Spleen (tissue), 13 donors: ENCODE measurements at places on chromosomes 11 and 22. TPM values are rescaled to one million over a fixed set of nuclear protein-coding genes. Genes with fewer than 3 reads are reported as not detected.

DNA sequence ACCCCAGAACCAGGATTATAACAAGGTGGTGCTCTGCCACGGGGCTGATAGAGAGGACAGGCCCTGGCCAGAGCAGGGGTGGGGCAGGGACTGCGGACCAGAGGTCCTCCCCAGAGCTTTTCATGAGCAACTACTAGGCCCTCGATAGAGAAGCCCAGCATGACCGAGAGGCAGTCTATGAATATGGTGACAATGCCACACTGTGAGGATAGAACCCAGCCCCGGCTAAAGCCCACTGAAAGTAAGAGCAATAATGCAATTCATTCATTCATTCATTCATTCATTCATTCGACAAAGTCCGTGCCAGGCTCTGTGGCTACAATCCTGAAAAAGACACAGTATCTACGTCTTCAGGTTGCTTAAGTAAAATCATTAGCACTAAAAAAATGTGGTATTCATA, 35.6 kb upstream of the CD5 start:
- DNase-seq = no peak

GRCh38 chr22:17980638-17981051, 43.7 kb downstream of the MICAL3 start:
- peak; percentile 88 for DNase-seq

GRCh38 chr22:42317691-42318547, 47.5 kb upstream of the TCF20 start:
- DNase-seq = no peak

DNA sequence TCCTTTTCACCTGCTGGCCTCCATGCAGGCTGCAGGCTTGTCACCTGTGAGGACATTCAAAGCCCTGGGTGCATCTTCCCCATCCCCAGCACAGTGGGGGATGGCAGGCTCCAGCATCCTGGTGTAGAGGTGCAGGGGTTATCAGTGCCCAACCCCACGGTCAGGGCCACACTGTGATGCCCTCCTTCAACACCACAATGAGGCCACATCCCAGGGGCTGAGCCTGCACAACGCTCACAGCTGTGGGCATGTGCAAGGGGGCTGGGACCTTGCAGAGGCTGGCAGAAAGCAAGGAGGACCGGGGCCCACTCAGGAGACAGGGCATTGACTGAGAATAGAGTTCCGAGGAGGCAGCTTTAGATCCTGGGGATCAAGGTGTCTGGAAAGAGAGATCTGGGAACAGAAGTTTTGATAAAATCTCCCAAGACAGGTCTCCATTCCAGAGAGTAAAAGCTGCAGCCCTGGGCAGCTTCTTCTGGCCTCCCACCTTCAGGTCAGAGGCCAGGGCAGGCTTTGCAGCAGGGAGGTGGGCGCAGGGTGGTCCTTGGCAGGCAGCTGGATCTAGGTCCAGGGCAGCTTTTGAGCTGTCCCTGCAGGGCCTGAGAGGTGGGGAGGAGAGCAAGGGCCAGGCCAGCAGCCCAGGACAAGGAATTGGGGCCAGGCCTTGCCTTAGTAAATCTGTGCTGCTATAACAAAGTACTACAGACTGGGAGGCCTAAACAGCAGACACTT, 250.8 kb upstream of the B3GAT1 start:
- DNase-seq = no peak

DNA sequence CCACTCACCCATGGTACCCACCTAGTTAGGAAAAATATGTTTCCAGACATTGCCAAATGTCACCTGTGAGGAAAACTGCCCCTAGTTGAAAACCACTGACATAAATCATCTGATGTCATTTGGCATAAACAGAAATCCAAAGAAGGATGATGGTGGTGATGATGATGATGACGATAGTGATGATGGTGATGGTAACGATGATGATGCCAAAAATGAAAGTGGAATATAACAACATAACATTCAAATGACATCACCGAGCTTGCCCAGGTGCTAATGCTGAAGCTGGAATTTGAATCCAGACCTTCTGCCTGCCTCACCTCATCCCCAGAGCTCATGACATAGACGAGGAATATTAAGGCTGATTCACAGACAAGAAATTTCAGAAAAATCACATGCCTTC, 92.3 kb upstream of the ASPHD2 start:
- DNase-seq = no peak

DNA sequence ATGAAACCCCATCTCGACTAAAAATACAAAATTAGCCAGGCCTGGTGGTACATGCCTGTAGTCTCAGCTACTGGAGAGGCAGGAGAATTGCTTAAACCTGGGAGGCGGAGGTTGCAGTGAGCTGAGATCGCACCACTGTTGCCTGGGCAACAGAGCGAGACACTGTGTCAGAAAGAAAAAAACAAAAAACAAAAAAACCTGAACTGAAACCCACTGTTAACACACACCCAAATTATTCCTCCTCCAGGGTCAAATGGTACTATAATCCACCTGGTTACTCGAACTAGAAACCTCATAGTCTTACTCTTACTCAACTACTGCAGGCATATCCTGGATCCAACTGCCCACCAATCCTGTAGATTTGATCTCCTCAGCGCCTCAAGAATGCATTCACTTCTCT, 35.5 kb downstream of the USP28 start:
- peak; percentile 78 for DNase-seq

DNA sequence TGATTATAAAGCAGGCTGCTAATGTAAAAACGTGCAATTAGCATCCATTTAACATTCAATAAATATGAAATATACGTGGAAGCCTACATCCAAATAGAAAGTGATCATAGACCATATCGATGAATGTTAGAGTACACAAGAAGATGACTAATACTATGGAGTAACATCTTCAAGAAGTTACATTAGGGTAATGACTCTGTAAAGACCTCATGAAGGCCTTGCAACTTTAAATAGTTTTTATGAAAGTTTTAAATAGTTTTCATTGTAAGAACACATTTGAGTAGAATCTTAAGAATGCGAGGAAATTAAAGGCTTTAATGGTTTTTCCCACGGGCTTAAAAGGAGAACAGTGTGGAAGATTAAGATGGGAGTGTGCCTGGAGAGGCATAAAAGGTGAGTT, 1.4 kb downstream of the TRIM34 start:
- no peak for DNase-seq

DNA sequence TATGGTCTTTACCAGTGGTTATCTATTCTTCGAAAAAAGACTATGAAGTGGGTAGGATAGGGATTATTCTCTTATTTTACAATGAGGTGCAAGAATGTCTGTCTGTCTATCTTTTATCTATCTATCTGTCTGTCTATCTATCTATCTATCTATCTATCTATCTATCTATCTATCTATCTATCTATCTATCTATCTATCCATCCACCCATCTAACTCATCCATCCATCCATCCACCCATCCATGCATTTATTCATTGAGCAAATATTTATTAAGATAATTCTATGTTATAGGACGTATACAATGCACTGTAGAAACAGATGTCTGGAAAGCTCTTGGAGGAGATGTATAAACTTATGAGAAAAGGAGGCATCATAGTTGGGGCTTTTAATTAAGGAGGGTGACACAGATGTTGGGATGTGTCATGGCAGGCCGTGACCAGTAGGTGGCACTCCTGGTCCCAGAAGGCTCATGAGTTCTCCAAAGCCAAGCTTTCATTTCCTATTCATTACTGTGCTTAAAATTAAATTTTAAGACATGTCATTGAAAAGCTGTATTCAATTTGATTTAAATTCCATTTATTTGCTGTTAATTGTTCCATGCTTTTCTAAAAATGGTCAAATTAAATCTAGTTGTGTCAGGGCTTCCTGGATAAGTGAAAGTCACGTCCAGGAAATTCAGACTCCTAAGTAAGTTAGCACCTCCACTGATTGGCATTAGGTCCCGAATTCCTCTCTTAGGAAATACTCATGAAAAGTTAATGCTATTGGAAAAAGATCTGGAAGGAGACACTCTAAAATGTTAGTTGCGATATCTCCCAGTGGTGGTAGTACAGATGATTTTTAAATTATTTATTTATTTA, 19.0 kb upstream of the E2F8 start:
- DNase-seq = peak; percentile 88

- no peak for DNase-seq
Observed at GRCh38 chr11:4527926-4528325, 17.1 kb upstream of the OR52M1 start.

DNA sequence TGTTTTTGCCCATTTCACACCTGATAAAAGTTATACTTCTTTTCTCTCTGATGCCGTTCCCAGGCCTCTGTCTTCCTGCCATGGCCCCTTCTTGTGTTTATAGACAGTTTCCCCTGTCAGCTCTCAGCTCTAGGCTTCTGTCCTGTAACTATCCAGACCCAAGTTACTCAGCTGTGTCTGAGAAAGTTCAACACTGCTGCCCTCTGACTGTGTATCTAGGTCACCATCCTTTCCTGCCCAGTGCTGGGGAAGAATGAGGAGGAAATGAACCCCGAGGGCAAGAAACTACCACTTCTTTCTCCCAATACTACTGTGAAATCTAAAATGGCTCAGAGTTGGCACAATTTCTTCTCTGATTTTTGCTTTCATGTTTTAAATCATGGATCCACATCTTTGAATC, 29.6 kb downstream of the SNX19 start:
- DNase-seq = no peak

- DNase-seq = no peak
Observed at GRCh38 chr11:59380263-59381059, 21.8 kb downstream of the OR5AN1 start.

DNA sequence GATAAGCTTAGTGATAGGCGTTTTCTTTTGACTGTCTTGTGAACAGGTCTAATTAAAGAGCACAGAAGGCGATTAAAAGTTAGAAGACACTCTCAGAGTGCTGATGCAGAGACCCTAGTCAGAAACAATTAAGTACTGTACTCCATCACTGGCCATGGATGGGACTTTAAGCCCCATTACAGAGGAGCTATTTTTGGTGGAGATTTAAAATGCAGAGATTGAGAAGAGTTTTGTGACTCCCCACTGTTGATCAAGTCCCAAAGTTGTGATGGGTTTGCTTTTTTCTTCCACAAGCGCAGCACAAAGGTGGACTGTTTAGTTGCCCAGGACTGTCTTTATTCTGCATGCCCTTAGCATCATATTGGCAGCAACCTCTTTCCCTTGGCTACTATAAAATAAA, 978 bp downstream of the LUZP2 start:
- DNase-seq = no peak

GRCh38 chr11:18332302-18332701, 9.9 kb downstream of the GTF2H1 start:
- no peak for DNase-seq

DNA sequence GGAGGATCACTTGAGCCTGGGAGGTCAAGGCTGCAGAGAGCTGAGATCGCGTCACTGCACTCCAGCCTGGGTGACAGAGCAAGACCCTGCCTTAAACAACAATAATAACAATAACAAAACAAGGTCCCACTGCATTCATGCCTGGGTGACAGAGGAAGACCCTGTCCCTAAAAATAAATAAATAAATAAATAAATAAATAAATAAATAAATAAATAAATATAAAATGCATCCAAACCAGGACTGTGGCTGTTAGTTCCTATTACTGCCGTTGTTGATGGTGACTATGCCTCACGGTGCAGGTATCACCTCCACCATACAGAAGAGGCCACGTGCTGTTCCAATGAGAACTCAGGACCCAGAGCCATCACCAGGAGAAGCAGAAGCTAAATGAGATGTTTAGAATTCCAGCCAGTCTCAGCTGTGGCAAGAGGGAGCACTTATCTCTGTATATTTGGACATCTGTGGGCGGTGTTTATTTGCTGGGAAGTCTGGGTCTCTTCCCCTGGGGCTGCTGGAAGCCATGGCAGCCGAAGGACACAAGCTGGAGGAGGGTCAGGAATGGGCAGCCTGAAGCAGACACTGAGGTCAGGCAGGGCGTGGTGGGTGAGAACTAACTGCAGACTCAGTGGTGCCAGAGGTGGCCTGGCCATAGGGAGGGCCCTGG, 21.6 kb downstream of the C11orf86 start:
- no peak for DNase-seq

DNA sequence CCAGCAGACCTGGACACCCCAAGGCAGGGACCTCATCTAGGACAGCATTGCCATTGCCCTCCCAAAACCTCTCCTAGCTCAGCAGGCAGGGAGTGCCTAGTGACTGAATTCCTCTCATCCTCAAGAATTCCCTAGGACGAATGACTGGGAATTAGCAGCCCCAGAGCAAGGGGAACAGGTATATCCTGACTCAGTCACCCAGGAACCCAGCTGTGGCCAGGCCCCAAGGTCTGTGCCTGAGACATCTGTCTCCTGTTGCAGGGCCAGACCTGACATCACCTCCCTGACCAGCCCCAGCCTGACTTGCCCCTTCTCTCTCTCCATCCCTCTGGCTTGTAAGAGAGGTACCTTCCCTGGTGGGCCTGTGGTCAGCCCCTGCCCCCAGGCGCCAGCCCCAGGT, 39.0 kb upstream of the SUSD2 start:
- no peak for DNase-seq

DNA sequence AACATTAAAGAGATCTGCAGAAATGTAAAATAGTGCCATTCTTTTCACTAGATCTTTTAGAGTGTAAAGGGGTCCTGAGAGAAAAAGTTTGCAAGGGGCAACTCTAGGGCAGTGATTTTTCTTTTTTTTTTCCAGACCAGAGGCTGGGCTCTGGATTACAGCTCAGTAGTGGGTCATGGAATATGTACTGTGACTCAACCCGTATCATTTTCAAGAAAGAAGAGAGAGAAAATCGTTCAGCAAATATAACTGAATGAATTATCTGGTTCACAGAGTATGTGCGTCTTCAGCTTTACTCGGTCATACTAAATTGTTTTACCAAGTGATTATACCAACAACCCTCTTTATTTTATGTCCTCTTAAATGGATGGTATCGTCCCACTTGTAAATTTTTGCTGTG, 3.8 kb downstream of the CEP57 start:
- no peak for DNase-seq

- DNase-seq = no peak
Observed at GRCh38 chr11:36330411-36330810, 34.3 kb downstream of the PRR5L start.

- DNase-seq = no peak
Observed at GRCh38 chr11:110908401-110909105, 196.3 kb upstream of the ARHGAP20 start.

DNA sequence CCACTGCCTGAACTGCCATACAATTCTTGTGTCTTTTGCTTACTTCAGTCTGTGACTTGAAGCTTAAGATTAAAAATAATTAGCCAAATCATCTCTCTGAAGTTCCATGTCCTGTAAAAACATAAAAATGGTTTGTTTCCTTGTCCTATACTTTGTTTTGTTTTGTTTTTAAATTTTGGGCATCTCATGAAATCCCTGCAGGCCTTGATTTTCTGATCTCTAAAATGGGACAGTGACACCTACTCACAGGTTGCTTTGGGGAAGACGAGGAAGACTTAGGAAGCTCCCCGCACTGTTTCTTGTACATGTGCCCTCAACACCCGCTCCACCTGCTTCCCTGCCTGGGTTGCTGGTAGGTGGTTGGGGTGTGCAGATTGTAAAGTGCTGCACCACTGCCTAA, 38.9 kb downstream of the TSPAN18 start:
- DNase-seq = no peak

The CRYBB2 gene
- not detected for total RNA-seq

The GAL gene
- total RNA-seq = not detected

The BCO2 gene
- 3.8 TPM for total RNA-seq

The FOLR2 gene
- total RNA-seq = 22.8 TPM

The PRR33 gene
- not detected for total RNA-seq

The CHRM1 gene
- not detected for total RNA-seq

The TRIM49 gene
- total RNA-seq = not detected

The ROBO4 gene
- total RNA-seq = 142 TPM

The CARNS1 gene
- 2.1 TPM for total RNA-seq

The RTN4R gene
- total RNA-seq = 11.8 TPM

The GGA1 gene
- 84.3 TPM for total RNA-seq

The CHORDC1 gene
- 82.6 TPM for total RNA-seq
